ENCODE measurements at places on chromosomes 11 and 22. TPM values are rescaled to one million over a fixed set of nuclear protein-coding genes. Genes with fewer than 3 reads are reported as not detected.

DNA sequence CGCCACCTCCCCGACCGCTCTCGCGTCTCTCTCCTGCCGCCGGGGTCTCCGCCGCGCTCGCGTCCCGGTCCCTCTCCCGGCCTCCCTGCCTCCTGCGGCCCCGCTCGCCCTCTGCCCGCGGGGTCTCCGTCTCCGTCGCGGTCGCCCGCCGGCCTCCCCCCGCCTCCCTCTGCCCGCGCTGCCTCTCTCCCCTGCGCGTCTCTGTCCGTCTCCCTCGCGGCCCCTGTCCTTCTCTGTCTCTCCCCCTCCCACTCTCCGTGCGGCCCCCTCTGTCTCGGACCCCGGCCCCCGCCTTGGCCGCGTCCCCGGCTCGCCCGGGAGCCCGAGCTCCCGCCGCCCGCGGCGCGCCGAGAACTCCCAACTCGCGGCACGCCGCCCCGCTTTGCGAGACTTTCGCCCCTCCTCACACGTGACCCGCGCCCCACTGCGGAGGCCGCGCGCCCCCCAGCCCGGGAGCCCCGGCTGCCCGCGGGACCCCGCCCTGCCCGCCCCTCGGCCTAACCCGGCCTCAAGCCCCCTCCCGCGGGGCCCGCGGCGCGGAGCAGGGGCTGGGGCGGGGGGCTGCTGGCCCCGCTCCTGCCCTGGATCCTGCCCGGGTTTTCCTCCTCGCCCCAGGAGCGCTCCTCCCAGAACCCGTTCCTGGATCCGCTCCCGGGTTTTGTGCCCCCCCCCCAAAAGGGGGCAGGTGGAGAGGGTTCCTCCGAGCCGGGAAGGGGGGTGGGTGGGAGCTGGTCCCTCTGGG, 702 bp upstream of the KCNJ4 start:
- DNase-seq, result no peak

DNA sequence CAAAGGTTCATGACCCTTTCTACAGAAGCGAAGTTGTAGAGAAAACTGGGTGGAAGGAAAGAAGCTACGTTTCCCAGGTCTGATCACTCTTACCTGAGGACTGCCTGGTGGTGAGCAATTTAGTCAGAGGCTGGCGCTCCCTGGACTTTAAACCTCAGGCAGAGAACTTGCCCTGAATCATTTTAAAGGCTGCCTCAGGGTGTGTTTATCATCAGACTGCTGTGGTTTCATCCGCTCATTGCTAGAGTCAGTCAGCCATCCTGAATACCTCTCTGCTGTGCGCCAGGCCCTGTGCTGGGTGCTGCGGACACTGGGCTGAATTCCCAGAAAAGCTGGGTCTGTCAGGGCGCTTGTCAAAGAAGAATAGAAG, 2.7 kb downstream of the DTX4 start:
- no peak for DNase-seq

- DNase-seq, result no peak
Measured at GRCh38 chr22:24441406-24442351, 14.3 kb downstream of the ADORA2A start.

The MYBPC3 gene
- 0.10 TPM for polyA plus RNA-seq

DNA sequence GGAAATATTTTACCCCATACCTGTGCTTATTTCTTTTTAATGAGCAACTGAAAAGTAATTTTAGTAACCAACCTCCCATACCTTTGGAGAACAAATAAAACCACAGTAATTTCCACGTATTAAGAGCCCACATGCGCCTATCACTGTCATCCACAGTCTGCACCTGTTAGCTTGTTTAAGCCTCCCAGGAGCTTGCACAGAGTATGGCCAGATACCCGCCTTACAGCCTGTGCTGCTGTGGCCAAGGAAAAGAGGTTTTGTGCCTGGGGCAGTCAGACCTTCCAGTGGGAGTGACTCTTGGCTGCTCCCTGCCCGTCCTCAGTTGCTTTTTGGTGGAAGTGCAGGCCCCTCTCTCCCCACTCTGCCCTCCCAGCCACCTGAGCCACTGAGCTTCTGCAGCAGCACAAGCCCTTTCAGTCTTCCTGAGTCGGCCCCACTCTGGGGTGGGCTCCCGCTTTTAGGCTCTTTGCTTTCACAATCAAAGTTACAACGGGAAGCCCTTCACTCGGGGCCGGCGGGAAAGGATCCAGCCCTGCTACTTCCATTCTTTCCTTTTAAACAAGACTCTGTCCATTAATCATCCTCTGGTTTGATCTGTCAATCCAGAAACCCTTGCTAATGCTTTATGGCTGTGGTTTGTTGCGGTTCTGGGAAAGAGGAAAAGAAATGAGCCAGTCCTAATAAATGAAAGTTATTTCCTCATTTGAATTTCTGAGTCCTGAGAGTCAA, 308.8 kb downstream of the TBC1D22A start:
- no peak for DNase-seq

The CARNS1 gene
- polyA plus RNA-seq, result 1.9 TPM

- no peak for DNase-seq
Measured at GRCh38 chr22:27397954-27398342, 403.6 kb downstream of the MN1 start.

GRCh38 chr11:126914166-126914565, 86.4 kb downstream of the KIRREL3 start:
- DNase-seq, result no peak
